HS-27A (cell line): ENCODE measurements at places on chromosomes 2 and 18.

DNA sequence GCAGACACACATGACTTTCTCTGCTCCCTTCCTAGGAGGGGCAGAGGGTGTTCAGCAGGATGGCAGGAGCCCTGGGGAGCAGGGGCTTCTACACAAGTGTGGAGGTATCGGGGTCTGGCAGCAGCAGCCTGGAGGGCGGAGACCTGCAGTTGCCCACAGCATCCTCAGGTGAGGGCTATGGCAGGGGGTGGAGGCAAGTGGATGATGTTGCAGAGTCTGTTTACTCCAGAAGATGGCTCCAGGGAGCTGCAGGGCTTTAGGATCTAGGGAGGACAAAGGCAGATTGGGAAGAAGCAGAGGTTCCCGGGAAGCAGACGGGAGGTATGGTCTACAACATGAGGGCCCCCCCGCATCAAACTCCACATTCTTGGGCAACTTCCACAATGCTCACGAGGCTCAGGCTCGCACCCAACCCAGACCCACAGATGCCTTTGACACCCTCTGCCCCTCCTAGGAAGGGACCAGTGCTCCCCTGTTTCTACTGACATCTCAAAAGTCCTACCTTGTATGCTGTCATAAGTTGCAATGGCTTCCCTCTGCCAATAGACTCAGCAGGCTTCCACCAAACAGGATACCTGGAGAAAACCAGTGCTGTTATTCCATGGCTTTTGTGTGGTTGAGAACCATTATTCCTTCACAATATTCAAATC, 12.0 kb upstream of the ATP6V1C2 start:
- DNase-seq, result no peak

DNA sequence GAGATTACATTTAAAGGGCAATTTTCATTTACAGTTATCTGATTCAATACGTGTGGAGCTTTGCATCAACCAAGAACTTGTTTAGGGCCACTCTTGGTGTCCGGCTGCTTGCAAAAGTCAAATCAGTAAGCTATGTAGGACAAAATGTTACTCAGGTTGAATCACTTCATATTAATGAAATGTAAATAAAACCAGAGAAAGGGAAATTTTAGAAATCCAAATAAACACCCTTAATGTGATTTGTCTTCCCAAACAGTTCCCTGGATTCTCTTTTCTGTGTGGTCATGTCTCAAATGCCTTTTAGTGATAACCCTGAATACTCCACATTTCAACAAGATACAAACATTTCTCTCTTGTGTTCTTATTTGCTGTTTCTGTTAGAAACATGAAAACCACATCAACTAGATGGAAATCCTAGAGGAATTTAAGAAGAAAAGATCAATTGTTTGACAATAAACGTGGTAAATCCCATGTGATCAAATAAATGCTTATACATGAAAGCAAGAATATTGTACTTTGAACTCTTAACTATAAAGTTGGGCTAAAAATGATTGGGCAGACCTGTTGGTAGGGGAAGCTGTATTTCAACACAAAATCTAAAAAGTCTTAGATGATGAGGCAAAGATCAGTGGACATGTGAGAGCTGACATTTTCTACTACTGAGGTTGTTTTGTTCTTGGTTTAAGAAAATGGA, 101.3 kb downstream of the CDC42EP3 start:
- no peak for DNase-seq

GRCh38 chr2:204545861-204546735, 823 bp downstream of the PARD3B start:
- DNase-seq, result no peak

- no peak for DNase-seq
Observed at GRCh38 chr2:207655000-207655399, 29.8 kb upstream of the METTL21A start.

DNA sequence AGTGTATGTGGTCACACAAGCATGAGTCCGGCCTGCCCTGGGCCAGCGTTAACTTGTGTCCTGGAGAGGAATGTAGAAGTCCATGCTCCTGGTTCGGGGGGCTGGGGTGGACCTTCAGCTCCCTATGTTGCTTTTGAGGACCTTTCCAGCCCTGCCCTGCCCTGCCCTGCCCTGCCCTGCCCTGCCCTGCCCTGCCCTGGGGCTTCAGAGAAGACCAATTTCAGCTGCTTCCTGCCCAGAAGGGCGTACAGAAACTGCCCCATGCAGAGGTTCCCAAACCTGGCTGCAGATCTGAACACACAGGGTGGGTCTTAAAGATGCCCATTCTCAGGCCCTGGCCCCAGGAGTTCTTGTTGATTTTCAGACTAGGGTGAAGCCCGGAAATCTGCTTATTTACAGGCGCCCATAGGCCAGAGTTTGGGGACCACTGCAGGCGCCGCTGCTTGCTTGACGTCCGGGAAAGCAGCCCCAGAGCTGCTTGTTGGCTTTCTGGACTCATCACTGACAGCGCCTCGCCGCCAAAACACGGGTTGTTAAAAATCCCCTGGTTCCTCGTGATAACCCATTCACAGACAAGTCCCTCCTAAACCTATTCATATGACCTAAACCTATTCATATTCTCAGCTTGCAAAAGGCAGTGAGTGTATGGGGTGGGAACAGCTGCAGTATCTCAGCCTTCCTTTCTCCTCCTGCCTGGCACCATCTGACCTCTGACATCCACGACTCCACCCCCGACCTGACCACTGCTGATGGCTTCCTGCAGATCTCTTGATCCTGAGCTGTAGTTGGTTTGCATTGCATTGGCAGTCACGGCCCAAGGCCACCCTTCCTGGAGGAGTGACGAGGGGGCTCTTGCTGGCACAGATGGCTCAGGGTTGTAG, 198.3 kb downstream of the GLI2 start:
- DNase-seq, result no peak

DNA sequence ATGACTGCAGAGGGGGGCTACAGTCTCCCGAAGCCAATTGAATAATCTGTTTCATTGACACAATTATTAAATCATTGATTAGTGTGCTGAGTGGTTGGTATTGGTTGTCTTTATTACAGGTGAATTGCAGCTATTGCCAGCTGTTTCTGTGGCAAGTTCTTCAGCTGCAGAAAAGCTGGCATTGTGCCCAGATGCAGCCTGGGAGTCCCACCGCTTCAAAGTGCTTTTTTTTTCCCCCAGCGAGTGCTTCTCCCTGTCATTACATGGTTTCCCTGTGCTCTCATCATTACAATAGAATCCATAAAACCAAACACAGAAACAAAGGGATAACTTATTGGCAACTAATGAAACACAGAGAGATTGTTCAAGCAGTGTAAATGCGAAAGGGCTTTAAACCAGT, 164.7 kb downstream of the GRB14 start:
- no peak for DNase-seq
